ENCODE measurements at places on chromosomes 5 and 9.

- DNase-seq, result no peak
Measured at GRCh38 chr5:156379206-156379605, 52.2 kb downstream of the SGCD start.

DNA sequence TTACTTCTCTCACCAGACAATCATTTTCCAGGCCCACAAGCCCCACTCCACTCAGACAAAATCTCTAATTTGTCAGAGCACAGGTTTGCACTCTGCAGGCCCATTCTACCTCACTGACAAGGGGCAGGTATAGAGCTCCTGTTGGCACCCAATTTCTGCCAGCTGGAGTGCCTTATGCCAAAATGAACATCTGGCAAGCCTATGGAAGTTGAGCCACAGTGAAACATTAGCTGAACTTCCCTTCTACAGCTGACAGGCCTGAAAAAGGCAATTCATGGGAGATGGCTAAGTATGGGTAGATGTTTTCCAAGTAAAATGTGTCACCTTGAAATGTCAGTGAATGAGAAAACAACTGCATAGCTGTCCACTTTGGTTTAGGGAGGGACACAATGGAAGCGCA is 87.0 kb downstream of the SPOCK1 start:
- DNase-seq, result no peak

GRCh38 chr5:54081415-54081814 is 229.0 kb downstream of the ARL15 start:
- no peak for DNase-seq

DNA sequence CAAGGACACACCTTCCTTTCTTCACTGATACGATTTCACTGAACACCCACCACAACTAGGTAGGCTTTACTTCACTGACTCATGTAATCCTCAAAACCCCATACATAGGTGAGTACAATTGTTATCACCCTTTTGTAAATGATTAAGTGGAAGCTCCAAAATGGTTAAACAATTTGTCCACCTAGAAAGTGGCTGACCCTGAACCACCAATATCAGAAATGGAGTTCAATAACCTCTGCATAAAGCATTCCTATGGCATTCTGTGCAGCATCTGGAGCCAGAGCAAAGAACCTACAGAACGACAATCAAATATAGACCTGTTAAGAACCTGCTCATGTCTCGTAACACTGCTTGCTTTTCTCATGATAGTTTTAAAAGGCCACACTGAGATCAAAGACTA is 50.7 kb upstream of the NR5A1 start:
- DNase-seq, result no peak

DNA sequence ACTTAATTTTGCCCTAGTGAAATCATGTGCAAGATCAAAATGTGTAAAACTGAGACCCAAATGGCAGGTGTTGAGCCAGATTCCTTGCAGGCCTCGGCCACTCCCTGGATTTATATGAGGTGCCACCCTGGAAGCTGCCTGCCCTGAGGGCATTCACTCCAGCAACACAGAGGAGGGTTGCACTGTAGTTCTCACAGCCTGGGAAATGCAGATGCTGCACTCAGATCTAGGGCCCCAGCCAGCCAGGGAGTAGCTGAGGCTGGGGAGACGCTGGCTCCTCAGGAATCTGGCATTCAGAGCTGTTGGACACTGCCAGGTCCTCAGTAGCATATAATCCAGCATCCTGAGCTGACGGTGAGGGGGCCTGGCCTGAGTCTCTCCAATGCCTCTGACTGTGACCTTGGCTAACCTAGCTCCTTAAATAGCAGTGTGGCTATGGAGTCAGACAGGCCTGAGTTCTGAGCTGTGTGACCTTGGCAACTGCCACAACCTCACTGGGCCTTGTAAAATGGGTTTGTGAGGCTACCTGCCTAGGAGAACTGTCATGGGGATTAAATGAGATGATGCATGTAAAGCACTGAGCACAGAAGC is 8.7 kb downstream of the KCNMB1 start:
- DNase-seq, result no peak

GRCh38 chr9:114138552-114138971 is 16.8 kb upstream of the COL27A1 start:
- DNase-seq, result no peak

- DNase-seq, result no peak
Measured at GRCh38 chr5:14415024-14415697, 166.4 kb upstream of the OTULINL start.

- no peak for DNase-seq
Measured at GRCh38 chr5:168726342-168726741, 147.2 kb upstream of the PANK3 start.
